ENCODE measurements at places on chromosomes 7 and 10.

DNA sequence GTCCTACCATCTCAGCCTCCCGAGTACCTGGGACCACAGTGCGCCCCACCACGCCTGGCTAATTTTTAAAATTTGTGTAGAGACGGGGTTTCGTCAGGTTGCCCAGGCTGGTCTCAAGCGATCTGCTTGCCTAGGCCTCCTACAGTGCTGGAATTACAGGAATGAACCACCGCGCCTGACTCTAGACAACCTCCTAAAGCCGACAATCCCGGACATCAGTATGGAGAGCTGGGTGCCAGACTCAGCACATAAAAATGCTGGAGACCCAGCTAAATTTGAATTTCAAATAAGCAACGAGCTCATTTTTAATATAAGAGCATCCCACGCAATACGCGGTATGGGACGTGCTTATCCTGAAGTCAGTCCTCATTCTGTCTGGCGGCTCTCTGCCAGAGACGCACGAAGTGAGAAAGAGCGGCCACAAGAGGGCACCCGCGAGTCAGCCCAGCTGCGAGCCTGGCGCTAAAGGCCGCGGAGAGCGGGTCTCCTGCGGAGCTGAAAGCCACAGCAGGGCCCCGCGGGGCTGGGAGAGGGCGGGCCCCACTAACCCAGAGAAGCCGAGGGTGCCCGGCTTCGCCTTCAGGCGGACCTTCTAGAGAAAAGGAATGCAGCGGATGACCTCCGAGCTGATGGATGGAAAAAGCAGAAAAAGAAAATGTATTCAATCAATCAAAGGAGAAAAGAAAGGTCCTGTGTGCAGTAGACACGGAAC, 7.0 kb downstream of the CALY start:
- DNase-seq: peak; percentile 83

- DNase-seq: no peak
Measured at GRCh38 chr7:92798517-92799249, 37.7 kb downstream of the CDK6 start.

DNA sequence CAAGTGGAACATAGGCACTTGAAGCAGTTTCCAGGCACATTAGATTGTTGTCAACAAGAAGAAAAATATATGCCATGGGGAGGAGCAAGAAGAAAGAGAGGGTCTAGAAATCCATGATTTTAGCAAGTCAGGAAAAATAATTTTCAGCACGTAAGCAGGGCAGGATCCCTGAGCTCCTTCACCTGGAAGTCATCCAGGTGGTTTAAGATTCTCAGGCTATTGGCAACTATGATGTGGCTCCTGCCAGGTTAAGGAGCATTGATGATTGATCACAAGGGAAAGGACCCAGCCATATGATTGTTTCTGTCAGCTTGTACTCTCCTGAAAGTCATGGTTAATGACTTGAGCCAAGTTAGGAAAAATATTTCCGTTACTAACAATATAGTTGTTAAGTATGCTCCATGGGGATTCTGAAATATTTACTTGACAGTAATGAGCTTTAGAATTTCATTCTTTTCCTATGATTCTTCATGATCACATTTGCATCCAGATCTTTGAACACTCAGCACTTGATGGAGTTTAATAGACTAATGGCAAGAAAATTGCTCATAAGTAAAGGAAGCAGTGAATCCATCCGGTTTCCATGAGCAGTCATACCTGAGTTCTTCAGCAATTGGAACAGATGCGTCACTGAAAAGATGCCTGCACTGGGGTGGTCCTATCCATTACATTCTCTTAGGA, 209.1 kb downstream of the BICC1 start:
- DNase-seq: no peak

DNA sequence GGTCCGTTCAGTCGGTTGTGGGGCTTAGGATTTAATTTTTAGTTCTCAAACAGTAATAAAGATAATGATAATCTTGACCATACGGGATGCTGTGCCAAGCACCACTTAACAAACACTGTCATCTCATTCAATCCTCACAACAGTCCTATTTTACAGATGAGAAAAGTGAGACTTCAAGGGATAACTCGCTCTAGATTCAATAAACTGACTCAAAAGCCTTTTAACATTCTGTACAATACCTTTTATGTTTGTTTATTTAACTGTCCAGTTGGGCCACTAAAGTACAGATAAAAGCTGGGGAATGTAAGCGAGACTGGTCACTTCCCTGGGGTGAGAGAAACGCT, 437 bp upstream of the CFAP69 start:
- no peak for DNase-seq

GRCh38 chr7:120278773-120279172, 5.8 kb downstream of the KCND2 start:
- DNase-seq: no peak

GRCh38 chr10:112024079-112024478, 159.5 kb downstream of the GPAM start:
- DNase-seq: no peak

DNA sequence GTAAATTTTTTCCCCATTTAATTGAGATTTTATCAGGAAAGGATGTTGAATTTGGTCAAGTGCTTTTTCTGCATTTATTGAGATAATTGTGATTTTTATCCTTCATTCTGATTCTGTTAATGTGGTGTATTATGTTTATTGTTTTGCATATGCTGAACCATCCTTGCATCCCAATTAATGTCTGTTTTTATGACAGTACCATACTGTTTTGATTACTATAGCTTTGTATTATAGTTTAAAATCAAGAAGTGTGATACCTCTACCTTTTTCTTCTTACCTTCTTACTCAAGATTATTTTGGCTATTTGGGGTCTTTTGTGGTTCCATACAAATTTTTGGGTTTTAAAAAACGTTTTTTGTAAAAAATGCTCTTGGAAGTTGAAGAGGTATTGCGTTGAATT, 357.2 kb downstream of the REEP3 start:
- DNase-seq: no peak

GRCh38 chr7:133313575-133313974, 60.7 kb downstream of the EXOC4 start:
- no peak for DNase-seq

GRCh38 chr7:106099539-106099938, 12.6 kb downstream of the SYPL1 start:
- no peak for DNase-seq
